Caki2 (cell line): ENCODE measurements at places on chromosomes 11 and 22.

DNA sequence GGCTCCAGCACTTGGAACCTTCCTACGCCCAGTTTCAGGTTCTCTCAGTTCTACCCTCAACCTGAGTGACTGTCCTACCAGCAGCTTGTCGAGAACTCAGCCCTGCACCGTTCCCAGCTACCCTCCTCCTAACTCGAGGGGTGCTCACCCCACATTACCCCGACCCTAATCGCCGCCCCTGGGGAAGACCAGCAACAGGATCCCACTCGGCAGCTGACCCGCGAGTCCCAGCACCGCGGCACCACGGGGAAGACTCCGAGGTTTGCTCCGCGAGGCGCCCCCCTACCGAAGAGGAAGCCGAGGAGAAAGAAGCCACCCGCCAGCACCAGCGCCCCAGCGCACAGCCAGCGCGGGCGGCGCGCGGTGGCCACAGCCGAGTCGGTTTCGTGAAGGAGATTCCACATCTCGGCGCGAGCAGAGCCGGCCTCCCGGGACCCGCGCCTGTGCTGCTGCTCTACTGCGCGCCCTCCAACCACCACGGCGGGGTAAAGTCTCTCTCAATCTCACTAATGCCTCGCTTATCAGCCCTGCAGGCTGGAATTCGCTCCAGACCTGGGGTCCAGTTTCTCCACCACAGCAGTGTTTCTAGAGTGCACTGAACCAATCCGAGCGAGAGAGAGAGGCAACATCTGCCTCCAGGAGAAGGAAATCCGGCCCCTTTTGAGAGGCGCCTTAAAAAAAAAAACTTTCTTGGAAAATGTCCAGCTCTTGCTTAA is at the start of gene FOLH1:
Gene FOLH1 (minus strand): TSS at position 597 of the 716 bp plus-strand sequence. CDS start 193 bp downstream, at position 404.
- DNase-seq: no peak

GRCh38 chr11:64248578-64248977 is 1.8 kb upstream of the PPP1R14B start:
- DNase-seq: no peak

- DNase-seq: no peak
Measured at GRCh38 chr11:69470793-69471728, 10.4 kb upstream of the LINC01488 start.

DNA sequence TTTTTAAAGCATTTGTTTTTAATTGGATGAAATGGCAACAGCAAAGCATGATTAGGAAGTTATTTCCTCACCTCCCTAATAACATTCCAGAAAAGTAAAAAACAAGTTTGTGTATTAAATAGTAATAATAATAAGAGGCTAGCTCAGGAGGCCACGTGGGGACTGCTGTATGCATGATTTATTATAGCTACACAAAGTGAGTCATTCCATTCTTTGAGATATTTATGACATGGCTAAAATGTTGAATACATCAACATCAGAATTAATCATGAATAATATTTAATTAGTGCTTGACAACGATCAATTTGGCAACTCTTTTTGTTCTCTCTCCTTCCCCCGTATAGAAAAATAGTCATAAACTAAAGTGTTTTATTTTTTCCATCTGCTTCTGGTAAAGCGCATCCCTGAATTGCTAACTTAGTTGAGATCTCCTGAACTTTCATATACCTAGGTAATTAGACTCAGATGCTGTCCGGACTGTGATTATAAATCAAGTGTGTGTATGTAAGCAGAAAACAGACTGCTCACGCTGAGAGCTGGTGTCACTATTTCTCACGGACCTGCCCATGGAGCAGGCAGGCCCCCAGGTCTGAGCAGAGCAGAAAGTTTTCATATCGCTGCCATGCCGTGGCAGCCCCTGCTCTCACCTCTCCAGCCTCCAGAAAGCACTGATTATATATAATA is 125.7 kb downstream of the WT1 start:
- no peak for DNase-seq

DNA sequence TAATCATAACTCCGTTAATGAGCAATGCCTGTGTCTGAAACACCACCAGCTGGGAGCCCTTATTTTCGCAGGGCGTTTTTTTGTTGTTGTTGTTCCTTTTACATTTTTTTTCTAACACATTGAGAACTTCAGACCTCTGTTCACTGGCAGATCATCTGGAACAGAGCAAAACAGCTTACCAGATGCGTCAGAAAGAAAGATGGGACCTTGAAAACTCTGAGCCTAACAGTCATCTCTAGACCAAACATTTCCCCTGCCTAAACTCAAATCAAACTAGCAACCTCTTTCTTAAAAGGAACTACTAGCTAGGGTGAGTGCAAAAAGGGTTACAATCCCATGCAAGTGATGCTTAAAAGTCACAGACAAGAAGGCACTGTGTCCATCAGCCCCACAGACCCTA is 93.2 kb downstream of the PLEKHA7 start:
- no peak for DNase-seq

DNA sequence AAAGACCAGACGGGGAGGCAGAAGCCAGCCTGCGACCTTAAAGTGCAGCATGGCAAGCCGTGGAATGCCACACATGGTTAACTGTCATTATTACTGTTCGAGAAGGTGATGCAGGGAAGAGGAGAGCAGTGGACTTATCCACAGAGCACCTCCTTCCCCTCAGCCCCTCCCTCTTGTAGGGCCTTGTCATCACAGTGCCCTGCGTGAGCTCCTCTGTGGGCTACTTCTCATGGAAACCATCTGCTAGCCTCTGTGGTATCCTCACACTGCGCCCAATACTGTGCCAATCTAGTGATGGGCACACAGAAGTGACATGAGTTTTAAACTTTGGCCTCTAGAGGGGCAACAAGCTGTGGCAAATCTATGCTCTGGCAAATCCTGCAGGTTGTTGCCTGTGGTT is 18.2 kb upstream of the CCDC134 start:
- no peak for DNase-seq

- no peak for DNase-seq
Measured at GRCh38 chr22:31569126-31569525, 72.8 kb downstream of the SFI1 start.

DNA sequence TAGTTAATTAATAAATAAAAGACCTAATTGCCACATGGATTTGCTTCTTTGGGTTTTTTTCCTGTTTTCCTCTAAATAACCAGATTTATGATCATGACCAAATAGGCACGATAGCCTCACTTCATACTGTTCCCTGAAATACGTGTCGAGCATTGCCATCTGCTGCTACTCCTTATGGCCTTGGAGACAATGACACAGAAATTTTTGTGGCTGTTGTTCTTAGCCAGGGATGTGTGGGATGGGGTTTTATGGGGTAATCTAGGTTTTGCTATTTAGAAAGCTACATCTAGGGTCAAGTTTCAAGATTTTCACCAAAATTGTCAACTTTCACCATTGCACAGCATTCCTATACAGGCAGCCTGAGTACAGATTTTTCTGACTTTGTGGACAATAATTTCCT is 145.2 kb downstream of the DBX1 start:
- no peak for DNase-seq

DNA sequence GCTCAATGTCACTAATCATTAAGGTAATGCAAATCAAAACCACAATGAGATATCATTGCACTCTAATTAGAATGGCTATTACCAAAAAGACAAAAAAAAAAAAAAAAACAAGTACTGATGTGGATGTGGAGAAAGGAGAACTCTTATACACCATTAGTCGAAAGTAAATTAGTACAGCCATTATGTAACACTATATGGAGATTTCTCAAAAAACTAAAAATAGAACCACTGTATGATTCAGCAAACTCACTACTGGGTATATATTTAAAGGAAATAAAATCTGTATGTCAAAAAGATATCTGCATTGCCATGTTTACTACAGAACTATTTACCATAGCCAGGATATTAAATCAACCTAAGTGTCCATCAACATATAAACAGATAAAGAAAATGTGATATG is 265.4 kb upstream of the ARHGAP20 start:
- no peak for DNase-seq

DNA sequence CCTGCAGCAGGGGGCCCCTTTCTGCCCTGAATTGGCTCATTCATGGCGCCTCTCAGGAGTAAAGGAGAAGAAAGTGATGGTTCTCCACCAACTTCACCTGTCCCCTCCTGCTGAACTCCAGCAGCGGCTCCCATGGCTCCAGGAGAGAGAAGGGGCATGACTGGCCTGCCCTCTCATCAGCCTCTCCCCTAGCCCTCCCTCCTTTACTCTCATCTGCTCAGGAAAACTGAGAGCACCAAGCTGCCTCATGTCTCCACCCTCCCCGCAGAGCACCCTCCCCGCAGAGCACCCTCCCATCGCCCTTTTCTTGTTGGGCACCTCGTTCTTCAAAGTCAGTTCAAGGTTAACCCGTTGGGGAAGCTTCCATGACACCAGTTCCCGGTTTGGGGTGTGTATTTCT is 82.1 kb upstream of the ATXN10 start:
- DNase-seq: no peak

GRCh38 chr22:50061141-50061823 is 3.2 kb upstream of the TTLL8 start:
- DNase-seq: no peak

DNA sequence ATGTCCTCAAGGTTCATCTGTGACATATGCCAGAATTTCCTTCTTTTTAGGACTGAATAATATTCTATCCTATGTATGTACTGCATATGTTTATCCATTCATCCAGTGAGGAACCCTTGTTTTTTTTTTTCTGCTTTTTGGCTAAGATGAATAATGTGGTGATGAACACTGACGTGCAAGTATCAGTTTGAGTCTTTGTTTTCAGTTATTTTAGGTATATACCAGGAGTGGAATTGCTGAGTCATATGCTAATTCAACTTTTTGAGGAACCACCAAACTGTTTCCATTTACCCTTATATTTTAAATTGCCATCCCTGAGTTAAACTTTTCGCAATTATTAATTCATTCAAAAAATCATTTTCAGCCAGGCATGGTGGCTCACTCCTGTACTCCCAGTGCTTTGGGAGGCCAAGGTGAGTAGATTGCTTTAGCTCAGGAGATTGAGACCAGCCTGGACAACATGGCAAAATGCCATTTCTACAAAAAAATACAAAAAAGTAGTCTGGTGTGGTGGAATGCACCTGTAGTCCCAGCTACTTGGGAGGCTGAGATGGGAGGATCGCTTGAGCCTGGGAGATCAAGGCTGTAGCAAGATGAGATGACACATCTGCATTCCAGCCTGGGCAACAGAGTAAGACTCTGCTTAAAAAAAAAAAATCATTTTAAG is 64.2 kb downstream of the MICAL2 start:
- no peak for DNase-seq

- no peak for DNase-seq
Measured at GRCh38 chr22:23233084-23233531, 52.8 kb downstream of the BCR start.

GRCh38 chr11:1303973-1304372 is 5.5 kb downstream of the TOLLIP start:
- no peak for DNase-seq

DNA sequence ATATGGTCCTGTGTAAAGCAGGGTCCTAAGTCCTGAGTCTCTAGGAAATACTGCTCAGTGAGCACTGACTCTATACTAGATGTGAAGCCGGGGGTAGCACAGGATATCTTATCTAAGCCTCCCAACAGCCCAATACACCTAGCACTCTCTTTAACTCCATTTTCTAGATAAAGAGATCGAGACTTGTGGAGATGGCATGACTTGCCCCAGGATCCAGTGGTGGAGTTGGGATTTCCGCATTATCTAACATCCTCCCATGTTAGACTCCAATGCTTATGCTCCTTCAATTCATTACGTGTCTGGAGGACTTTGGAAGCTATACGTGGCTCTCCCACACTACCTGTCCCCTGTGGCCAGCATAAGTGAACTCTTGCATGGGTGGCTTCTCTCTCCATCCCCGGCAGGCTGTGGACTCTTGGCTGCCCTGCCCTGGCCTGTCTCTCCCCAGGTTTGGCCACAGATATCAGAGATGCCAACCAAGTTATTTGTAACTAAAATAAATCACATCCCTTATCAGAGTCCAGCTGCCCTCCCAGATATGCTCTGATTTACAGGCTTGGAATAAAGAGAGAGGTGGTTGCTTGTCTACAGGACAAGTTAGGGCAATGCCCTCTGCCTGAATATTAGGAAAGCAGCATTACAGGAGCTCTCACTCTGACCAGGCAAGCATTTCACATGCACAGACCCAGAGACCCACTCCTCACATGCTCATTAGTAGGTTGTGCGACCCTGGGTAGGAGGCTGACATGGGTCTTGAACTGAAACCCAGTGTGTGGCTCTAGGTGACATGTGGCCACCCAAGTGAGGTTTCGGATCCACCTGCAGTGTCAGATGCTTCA is 4.5 kb downstream of the CD44 start:
- DNase-seq: no peak

DNA sequence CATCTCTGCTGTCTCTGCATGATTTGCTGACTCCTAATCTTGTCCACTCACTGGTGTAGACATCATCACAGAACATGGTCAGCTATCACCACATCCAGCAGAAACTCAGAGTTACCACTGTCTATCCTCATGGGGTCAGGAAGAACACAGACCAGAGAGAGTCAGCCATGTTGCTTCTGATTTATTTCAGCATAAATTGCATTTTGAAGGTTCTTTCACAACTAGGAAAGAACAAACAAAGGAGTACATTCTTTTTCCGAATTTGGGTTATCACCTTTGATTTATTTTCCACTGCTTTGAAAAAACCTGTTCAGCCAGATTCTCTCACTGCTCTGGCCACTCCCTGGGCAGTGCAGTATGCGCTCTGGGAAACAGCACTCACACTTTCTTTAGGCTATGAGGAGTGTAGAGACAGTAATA is 172.0 kb upstream of the MTMR2 start:
- no peak for DNase-seq

- DNase-seq: no peak
Measured at GRCh38 chr11:66316849-66317251, at the start of gene CD248. Gene CD248 (minus strand): TSS chr11:66317044. CDS start chr11:66317027, 17 bp downstream.

DNA sequence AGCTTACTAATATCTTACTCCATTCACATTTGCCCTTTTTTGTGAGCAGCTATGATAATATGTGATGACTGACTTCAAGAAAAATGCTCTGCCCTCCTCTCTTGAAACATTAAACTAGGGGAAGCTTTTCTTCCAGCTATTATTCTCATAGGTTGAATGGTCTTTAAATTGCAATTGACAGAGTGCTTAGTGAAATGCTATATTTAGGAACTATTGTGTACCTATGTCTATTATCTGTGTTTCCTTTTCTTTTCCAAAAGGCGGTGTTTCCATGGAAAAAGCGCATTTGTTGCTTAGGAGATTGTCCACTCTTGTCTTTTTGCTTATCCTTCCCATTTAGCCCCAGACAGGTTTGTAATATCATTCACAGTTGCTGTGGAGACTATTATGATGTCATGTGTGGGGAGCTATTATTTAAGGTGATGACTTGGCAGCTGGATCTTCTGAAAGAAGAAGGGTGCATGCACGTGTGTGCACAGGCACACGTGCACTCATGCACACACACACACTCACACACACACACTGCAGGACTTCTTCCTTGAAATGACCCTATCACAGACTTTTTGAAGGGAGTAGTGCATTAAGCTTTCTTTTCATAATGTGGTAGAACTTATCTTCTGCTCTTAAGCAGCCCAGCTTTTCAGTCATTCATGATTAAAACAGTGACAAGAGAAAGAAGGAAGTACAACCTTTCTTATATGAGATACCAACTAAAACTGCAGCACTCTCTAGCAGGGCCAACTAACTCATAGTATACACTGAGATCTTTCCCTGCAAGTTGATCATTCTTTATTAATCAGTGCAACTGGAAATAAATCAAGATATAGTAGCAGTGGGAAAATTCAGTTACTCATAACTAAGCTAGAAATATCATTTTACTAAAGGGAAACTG is 340.8 kb upstream of the MTNR1B start:
- peak; percentile 57 for DNase-seq

GRCh38 chr22:23382428-23383218 is 197.5 kb downstream of the IGLL1 start:
- no peak for DNase-seq

- no peak for DNase-seq
Measured at GRCh38 chr11:10285148-10285802, 8.7 kb downstream of the SBF2 start.
